SK-MEL-5 (cell line): ENCODE measurements at places on chromosomes 5 and 9. TPM values are rescaled to one million over a fixed set of nuclear protein-coding genes. Genes with fewer than 3 reads are reported as not detected.

The CEL gene
- total RNA-seq, result 0.11 TPM in 1 of 2 replicates, not detected in the other

The PCDHGB6 gene
- 0.21 and 0.40 TPM in 2 replicates for total RNA-seq

The GGTA1 gene
- not detected in 2 replicates for total RNA-seq

The FST gene
- total RNA-seq, result 0.48 and 0.74 TPM in 2 replicates

The PCDHA13 gene
- 0.29 and 0.53 TPM in 2 replicates for total RNA-seq

The STING1 gene
- total RNA-seq, result 0.29 and 1.0 TPM in 2 replicates

The MARCHF3 gene
- 4.3 and 4.4 TPM in 2 replicates for total RNA-seq

The NFIB gene
- total RNA-seq, result 11.7 and 15.4 TPM in 2 replicates

The C5orf63 gene
- total RNA-seq, result 4.5 and 5.5 TPM in 2 replicates

The IFNA21 gene
- not detected in 2 replicates for total RNA-seq

The AIF1L gene
- total RNA-seq, result 32.6 and 32.7 TPM in 2 replicates

The ABCA2 gene
- 8.6 and 9.5 TPM in 2 replicates for total RNA-seq

The GALNT12 gene
- total RNA-seq, result 33.8 and 34.7 TPM in 2 replicates

The SH3RF2 gene
- total RNA-seq, result 0.51 and 0.77 TPM in 2 replicates

The ADGRV1 gene
- total RNA-seq, result 0.21 and 0.58 TPM in 2 replicates

The NSUN2 gene
- 124 and 130 TPM in 2 replicates for total RNA-seq

The GFM2 gene
- 64.4 and 65.5 TPM in 2 replicates for total RNA-seq

The MYMK gene
- total RNA-seq, result not detected in 2 replicates

The PCDHGC4 gene
- total RNA-seq, result 0.11 TPM in 1 of 2 replicates, not detected in the other

The TTC23L gene
- 0.40 and 0.43 TPM in 2 replicates for total RNA-seq

The CCNI2 gene
- total RNA-seq, result not detected in 2 replicates

The BARHL1 gene
- total RNA-seq, result not detected in 2 replicates

The SAXO1 gene
- not detected in 2 replicates for total RNA-seq

The PCDHGB7 gene
- total RNA-seq, result 7.4 and 8.6 TPM in 2 replicates

The MAMDC4 gene
- 0.80 and 1.3 TPM in 2 replicates for total RNA-seq

The GPX3 gene
- 0.13 and 1.2 TPM in 2 replicates for total RNA-seq

The GARIN3 gene
- total RNA-seq, result not detected in 2 replicates

The TMC1 gene
- 0.18 TPM in 1 of 2 replicates, not detected in the other for total RNA-seq

The LCN1 gene
- not detected in 2 replicates for total RNA-seq

The DAB2 gene
- total RNA-seq, result 221 and 253 TPM in 2 replicates

The OR1J2 gene
- not detected in 2 replicates for total RNA-seq

The MEIKIN gene
- total RNA-seq, result not detected in 2 replicates

The KCNIP1 gene
- total RNA-seq, result not detected in 2 replicates

The ADAMTS12 gene
- not detected in 2 replicates for total RNA-seq

The GABRA6 gene
- not detected in 2 replicates for total RNA-seq

The MAML1 gene
- total RNA-seq, result 5.1 TPM in 2 replicates

The IL31RA gene
- total RNA-seq, result not detected in 2 replicates

The GLDC gene
- 1.5 and 2.3 TPM in 2 replicates for total RNA-seq

The CENPP gene
- total RNA-seq, result 6.3 and 10.6 TPM in 2 replicates

The FAM53C gene
- total RNA-seq, result 18.5 and 19.5 TPM in 2 replicates

The CSF2 gene
- total RNA-seq, result not detected in 2 replicates

The CYLC2 gene
- total RNA-seq, result not detected in 2 replicates

The SPATA31E1 gene
- not detected in 2 replicates for total RNA-seq

The CNTFR gene
- total RNA-seq, result 1.1 TPM in 2 replicates

The LCN10 gene
- not detected in 2 replicates for total RNA-seq

The VCAN gene
- 90.3 and 109 TPM in 2 replicates for total RNA-seq

The SLC25A2 gene
- total RNA-seq, result 0.11 TPM in 1 of 2 replicates, not detected in the other

The OR1Q1 gene
- total RNA-seq, result not detected in 2 replicates

The TMEFF1 gene
- total RNA-seq, result 0.45 and 4.3 TPM in 2 replicates

The TMEM161B gene
- total RNA-seq, result 43.8 and 45.5 TPM in 2 replicates
